Stimulated activated naive CD8-positive, alpha-beta T cell treated with anti-CD3 and anti-CD28 coated beads, Interleukin-15, Interleukin-2, amounts not matched to agents 100 U/mL and 50 U/mL, for 24 hours (primary cell): ENCODE measurements at places on chromosomes 2 and 18.

DNA sequence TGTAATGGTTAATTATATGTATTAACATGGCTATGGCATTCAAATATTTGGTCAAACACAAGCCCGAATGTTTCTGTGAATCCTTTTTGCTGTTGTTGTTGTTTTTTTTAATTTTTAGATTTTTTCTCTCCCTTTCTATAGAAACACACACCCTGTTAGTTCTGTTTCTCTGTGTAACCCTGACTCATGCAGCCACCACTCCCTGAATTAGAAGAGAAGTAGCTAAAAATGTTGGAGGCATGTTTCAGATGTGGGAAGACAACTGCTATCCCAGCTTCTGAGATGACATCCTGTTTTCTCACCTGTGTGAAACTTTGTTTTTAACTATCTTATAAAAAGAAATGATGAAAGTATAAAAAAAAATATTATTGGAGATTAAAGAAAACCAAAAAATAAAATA, 219.6 kb upstream of the RGPD4 start:
- no peak for DNase-seq

DNA sequence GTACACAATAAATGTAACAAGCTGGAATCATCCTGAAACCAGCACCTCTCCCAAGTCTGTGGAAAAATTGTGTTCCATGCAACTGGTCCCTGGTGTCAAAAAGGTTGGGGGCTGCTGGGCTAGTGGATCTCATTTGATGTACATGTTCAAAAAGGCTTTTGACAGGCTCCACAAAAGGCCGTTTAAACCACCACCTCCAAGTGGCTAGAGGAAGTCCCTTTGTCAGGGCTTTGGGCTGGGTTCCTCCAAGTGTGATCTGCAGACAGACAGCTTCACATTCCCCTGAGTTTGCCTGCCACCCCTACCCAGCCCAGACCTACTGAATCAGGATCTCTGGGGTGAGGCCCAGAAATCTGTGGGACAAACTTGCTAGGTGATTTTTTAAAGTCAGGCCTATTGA, 84.7 kb downstream of the TGFA start:
- DNase-seq = no peak

- DNase-seq = no peak
Measured at GRCh38 chr2:150431561-150432311, 55.7 kb downstream of the RND3 start.

GRCh38 chr2:88933980-88934379, 242.5 kb downstream of the RPIA start:
- DNase-seq = no peak

GRCh38 chr2:69309351-69310110, 77.5 kb downstream of the GFPT1 start:
- DNase-seq = no peak

- peak; percentile 72 for DNase-seq
Measured at GRCh38 chr2:207330912-207331311, 165.2 kb upstream of the KLF7 start.

DNA sequence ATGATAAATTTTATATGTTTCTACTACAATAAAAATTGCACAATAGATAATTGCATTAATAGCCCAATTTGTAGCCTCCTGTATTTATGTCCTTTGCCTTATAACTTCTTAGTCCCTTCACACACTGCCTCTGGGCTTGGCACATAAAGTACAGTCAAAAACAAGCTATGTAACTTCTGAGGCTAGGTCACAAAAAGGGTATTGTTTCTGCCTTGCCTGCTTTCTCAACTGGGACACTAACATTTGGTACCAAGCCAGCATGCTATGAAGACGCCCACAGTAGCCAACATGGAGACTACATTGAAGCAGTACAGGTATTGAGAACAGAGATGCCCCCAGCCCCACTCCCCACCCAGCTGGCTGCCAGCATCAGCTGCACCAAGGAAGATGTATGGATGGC, 5.4 kb upstream of the SLC3A1 start:
- no peak for DNase-seq

DNA sequence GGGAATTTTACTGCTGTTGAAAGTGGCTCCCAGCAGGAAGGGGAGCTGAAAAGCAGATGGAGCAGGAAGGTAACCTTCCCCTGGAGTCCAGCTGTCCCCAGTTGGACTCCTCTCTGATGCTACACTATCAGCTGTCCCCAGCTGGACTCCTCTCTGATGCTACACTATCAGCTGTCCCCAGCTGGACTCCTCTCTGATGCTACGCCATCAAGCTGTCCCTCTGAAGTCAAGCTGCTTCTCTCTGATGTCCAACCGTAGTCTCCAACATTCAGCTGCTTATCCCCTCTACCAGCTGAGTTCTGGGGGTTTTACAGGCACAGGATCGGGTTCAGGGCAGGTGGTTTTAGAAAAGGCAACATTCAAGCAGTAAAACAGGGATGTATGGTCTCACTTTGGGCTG, 19.8 kb upstream of the SUCLG1 start:
- no peak for DNase-seq

DNA sequence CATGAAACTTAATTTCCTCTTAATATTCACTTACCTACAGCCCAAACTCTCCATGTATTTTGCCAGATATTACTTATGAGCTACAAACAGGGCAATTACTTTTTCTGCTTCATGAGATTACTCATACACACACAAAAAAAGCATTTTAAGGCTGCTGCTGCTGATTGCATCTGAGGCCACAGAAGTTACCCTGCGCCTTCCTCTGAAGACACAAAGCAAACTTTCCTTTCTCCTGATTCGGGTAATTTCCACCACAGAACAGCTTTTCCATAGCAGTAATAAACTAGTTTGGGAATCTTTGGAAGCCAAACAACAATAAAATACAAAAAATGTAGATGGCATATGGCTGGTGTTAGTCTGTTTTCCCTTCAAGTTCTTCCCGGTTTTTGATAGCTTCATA, 6.2 kb downstream of the TTC32 start:
- no peak for DNase-seq
